NCI-H748 treated with DMSO at 0.1 percent for 48 hours (cell line): ENCODE measurements at places on chromosomes 6 and 20.

GRCh38 chr6:36119209-36119608, 11.1 kb upstream of the MAPK13 start:
- no peak for DNase-seq

DNA sequence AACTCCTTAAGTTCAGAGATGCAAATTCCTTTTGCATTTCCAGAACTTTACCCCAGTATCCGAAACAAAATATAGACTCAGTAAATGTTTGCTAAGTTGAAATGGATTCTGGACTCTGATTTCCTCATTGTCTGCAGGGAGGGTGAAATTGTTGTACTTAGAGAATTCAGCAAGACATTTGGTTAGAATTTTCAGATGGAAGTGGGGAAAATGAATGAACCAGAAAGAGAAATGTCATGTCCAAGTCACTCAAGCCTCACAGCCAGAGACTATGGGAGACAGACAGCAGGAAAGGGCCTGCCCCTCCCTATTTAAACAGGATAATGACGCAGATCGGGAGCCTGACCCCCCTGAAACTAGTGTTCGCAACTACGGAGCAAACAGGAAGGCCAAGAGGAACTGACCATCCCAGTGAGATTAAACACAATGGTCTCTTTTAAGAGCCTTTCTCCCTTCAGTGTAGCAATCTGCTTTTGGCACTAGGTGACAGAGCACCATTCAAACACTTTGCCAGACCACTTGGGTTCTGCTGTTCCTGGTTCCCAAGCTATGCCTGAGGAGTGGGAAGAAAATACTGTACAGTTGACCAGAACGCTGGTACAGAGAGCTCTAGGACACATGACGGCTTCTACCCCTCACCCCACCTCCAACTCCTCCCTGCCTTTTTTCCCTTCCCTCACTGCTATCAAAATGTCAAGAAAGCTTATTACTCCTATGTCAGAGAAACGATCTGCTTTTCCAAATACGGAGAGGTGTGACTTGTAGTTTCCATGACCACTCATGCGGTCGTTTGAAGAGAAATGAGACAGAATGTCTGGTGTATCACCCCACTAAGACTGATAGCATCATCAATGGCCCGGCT, 13.7 kb downstream of the NEDD9 start:
- DNase-seq: no peak

DNA sequence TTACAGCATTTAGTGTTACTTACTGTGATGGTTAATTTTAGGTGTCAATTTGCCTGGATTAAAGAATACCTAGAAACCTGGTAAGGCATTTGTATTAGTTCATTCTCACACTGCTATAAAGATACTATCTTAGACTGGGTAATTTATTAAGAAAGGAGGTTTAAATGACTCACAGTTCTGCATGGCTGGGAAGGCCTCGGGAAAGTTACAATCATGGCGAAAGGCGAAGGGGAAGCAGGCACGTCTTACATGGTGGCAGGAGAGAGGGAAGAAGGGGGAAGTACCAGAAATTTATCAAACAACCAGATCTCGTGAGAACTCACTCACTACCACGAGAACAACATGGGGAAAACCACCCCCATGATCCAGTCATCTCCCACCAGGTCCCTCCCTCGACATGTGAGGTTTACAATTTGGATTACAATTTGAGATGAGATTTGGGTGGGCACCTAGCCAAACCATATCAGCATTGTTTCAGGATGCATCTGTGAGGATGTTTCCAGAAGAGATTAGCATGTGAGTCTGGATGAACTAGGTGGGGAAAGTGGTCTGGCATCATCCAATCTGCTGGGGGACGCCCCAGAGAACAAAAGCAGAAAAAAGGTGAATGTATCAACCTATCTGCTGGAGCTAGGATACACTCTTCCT, 76.8 kb downstream of the MKKS start:
- DNase-seq: no peak

GRCh38 chr6:44074439-44074812, 52.8 kb downstream of the MRPL14 start:
- DNase-seq: no peak

- DNase-seq: no peak
Measured at GRCh38 chr6:87196275-87196842, 41.0 kb downstream of the ZNF292 start.

GRCh38 chr20:47557791-47558190, 56.1 kb downstream of the NCOA3 start:
- DNase-seq: no peak

DNA sequence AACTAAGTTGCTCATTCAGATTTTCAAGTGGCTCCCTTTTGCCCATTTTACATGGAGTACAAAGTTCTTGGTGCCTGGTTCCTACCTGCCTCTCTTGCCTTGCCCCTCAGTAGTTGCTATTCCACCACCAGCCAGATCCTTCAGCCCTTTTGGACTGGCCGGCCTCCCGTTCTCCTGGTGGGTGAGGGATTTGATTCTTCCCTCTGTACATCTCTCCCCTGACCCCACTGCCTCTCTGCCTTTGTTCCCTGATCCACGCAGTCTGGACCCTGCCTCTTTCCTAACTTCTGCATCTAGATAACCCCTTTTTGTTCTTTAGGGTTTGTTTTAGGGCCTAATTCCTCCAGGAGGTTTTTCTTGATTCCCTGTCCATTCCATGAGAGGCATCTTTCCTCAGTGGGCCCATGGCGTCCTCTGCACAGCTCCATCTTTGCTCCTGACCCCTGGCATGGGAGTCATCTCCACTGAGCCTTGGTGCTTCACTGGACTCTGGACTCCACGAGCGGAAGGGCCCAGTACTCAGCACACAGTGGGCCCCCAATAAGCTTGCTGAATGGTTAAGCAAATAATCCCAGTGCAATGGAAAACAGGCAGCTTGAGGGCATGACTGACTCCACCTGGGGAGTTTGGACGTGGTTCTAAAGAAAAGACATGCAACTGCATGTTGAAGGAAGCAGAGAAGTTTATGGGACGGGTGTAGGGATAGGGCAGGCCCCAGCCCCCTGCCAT, 309.3 kb upstream of the SUPT3H start:
- DNase-seq: no peak

DNA sequence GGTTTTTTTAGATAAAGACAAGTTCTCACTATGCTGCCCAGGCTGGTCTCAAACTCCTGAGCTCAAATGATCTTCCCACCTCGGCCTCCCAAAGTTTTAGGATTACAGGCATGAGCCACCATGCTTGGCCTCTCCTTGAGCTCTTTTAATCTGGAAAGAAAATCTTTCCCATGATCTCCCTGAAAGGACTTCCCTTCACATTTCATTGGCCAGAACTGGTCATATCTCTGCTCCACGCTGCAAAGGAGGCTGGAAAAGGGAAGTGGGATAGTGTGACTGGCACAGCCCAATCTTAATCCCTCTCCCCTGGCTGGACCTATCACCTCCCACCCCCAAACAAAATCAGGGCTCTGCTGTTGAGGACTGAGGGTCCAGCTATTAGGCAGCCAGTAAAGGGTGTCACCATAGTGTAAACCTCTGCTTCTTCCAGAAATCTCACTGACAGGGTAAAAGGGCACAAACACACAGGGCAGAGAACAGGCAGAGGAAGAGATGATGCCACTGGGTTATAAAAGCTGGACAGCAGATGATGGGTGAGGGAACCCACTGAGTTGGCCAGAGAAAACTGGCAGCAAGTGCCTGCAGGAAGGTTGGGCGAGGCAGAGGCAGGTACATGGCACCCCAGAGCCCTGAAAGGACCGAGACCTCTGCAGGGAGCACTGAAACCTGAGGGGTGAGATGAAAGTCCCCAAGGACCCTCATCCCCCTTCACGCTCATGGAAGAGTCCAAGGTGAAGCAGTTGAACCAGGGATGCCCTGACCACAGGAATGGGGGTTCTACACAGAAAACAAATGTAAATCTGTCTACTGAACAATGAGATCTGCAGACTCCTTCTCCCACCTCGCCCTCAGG, 83.1 kb upstream of the PTPN1 start:
- no peak for DNase-seq

DNA sequence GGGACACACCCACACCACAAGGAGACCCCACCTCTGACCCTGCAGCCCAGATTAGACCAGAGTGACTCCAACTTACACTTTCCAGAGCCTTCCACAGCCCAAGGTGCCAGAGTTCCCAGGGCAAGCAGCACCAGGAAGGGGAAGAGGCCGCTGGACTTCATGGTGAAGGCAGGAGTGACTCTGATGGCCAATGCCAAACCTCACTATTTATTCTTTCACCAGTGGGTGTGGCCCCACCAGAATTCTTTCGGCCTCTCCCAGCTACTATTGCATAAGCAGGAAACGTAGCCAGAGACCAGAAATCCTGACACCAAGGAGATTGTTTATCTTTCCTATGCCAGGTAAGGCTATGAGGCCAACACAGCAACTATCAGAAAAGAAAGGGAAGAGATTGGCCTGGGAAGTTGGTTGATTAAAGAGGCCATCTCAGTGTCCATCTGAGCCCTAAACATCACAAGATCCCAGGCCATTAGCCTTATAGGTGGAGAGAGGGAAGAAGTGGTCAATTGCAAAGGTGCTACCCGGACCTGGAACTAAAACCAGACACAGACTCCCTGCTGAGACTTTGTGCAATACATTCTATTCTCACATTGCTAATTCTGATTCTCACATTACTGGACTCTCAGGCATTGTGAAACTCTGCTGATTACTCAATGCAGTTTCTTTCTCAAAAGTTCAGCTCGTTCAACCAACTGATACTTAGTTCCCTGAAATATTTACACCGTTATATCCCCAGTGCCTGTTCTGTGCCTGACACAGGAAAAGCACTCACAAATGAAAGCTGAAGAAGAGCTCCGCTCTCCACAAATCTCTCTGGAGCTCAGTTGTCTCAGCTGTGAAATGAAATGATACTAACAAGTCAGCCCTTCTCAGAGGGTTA, at the start of gene SLPI:
Gene SLPI, minus strand, starts transcription at position 182 of the 880 bp plus-strand sequence. Its CDS starts 21 bp downstream, at position 161.
- DNase-seq: no peak

DNA sequence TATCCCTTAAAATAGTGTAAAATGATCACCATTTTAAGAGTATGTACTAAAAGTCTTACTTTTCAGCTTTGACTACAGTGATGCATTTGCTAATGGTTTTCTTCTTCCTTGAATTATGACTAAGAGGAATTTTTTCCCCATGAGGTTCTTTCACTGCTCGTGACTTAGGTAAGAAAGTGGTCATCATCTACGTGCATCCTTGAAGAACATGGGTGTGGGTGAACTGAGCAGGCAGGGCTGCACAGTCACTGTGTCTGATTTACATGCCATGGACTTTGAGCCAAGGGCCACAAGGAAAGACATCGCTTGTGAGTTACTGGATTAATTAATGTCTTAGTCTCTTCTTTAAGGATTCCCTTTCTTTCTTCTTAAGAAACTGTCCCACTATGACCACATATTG, 33.3 kb downstream of the NQO2 start:
- DNase-seq: no peak

DNA sequence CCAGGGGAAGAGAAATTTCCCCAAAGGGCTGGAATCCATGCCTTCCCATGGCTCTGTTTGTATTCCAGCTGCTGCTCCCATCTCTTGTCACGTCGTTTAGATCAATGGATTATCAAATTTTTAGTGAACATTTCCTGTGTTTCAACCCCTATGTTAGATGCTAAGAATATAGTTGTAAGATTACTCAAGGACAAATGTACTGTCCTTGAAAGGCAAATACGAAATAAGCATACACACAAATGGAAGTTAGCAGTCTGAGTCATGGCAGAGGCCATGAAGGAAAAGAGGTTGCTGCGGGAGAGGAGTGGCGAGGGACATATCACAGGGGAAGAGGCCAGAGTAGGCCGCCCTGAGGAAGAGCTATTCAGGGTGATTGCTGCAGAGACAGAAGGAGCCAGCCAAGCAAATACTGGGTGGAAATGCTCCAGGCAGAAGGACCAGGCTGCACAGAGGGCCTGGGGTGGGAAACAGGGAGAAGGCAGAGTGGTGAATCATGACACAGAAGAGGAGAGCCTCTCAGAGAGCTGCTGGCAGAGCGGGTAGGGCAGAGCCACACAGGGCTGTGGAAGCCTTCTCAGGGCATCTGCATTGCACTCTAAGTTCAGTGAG, 219.2 kb upstream of the LRFN2 start:
- no peak for DNase-seq

DNA sequence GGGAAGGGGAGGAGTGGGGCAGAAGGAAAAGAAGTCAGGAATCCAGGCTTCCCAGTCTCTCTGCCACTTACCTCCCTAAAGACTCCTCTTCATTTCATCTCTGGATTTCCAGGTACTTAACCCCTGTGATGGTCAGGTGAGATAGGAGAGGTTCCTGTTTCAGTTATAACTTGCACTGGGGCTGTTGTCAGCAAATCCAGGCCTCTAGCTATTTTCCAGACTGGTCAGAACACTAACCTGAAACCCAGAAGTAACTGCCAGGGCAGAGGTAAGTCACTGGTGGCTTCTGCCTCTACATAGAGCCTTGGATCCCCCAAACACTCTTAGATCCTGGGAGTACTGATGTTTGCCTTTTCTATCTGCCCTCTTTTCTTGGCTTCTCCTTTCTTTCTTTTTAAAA, 233.5 kb upstream of the TAB2 start:
- DNase-seq: no peak

DNA sequence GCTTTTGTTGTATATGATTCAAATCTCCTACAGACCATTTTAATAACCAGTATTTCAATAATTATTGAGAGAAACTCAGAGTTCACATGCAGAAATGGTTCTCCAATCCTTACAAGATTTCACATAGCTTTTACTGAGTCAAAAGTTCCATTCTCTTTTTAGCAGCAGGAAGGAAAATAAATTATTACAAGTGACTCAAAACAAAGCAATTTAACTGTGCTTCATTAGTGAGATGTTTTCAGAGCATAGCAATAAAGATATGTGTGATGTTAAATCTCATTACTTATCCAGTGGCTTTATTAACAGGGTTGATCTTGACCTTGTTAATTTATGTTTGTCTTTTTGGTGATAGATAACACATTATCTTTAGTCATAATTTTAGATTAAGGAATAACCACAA, 22.0 kb downstream of the KIF13A start:
- DNase-seq: no peak

DNA sequence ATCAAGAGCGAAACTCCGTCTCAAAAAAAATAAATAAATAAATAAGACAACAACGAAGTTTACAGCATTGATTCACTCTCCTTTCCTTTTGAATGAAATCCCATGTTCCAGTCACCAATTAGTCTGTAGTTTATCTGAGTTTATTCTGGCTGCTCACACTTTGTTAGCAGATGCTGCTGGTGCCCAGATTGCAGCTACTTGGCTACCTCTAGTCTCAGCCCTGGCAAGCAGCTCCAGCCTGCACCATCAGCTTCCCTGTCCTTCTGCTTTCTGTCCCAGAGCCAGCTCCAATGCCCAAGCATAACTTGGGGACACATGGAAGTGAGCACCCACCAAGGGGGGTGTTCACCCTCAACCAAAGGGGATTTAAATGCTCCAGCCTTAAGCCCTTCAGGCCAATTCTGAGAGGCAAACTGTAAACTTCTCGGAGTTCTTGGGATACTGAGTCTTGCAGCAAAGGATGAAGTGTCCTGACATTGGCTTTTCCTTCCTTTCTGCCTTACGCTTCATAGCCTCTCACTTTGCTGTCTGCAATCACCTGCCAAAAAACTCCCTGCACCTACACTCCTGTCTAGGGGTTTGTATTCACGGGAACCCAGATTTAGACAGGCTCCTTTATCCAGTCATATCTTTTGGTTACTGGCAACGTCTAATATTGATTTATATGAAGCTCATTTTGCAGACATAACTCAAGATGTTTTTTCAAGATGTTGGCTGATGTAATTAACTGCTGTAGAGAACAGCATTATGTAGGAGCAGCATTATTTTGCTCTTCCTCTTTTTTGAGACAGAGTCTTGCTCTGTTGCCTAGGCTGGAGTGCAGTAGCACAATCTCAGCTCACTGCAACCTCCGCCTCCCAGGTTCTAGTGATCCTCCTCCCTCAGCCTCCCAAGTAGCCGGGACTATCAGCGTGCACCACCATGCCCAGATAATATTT, 9.8 kb upstream of the TASP1 start:
- no peak for DNase-seq

GRCh38 chr6:74720923-74721322, 484.9 kb downstream of the COL12A1 start:
- DNase-seq: no peak
